ENCODE measurements at places on chromosomes 1 and 21.

DNA sequence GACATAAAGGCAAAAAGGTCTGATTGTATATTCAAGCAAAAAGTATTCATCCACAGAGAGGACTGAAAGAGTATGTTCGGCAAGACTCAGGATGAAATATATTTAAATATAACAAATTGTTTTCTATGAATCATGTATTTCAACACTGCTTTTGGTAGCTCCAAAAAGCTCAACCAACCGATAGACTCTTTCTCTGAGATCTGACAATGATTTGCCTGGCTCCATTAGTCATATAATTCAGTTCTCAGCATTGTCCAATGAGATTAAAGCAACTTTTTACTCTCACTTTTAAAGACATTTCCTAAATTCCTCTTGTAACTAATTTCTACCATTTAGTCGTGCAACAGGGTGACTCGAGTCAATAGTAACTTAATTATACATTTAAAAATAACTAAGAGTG lies 319.1 kb upstream of the GREM2 start:
- no peak for DNase-seq

GRCh38 chr21:21231913-21232312 lies 233.7 kb downstream of the NCAM2 start:
- DNase-seq: no peak

- no peak for DNase-seq
Measured at GRCh38 chr21:44761747-44762208, 39.8 kb downstream of the UBE2G2 start.

GRCh38 chr21:33036430-33037162 lies 10.9 kb downstream of the OLIG2 start:
- DNase-seq: no peak

DNA sequence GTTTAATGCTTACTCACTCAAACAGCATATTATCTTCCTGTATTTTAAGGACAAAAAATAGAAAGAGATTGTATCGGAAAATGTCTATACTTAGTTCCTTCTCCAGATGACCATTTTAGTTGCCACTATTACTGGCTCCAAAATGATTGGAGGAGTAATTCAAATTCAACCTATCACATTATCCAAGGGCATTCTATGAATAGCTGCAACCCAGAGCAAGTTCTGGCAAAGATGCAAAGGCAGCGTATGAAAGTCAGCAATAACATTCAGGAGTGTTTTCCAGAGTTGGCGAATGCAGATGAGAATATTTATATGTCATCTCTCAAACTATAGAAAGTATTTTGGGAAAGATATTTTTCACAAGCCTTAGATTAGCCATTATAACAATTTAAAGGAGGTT lies 389.8 kb upstream of the ADGRL2 start:
- DNase-seq: no peak

DNA sequence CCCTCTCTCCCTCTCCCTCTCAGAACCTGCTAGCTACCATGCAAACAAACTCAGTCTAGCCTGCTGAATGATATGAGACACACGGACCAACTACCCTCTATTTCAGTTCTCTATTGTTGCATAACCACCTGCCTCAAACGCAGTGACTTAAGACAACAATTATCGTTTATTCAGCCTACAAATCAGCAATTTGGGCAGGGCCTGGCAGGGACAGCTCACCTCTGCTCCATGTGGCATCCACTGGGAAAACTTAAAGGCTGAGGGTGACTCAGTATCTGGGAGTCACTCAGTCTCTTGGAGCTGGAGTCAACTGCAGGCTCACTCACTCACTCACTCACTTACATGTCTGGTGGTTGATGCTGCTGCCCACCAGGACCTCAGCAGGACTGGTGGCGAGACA lies 121.3 kb downstream of the SEC16B start:
- no peak for DNase-seq

GRCh38 chr21:32253215-32253641 lies 25.6 kb downstream of the MIS18A start:
- DNase-seq: no peak

- DNase-seq: no peak
Measured at GRCh38 chr1:18284805-18285537, 177.4 kb downstream of the IGSF21 start.

DNA sequence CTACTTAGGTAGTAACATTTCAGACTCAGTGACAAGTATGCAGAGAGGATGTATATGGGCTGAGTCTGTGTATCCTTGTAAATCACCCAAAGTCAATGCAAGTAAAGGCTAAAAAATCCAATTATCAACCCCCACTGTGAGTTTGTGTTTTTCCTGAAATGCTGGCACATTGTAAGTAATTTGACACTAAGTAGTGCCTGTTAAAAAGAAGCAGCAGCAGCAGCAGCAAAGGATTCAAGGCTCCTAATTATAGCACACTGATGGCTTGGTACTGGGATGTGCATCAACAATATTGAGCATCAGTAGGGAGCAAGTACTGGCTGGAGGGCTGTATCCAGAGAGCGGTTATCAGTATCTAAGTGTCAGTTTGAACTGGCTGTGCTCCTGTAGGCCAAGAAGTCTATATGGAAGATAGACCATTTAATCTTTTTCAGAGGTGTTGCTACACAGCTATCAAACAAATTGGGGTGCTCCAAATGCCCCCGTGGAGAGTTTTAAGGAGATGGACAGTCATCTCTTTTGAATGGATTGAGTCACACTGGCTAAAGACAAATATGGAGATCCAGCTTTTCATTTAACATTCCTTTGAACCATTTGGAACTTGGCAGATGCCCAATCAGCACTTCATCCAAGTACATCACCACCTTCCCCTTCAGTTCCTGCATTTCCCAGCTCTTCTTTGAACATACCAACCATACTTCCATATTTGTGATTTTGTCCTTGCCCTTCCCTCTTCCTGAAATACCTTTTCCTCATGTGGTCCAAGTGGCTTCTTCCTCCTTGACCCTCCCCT lies 241.2 kb upstream of the ST6GALNAC5 start:
- no peak for DNase-seq

DNA sequence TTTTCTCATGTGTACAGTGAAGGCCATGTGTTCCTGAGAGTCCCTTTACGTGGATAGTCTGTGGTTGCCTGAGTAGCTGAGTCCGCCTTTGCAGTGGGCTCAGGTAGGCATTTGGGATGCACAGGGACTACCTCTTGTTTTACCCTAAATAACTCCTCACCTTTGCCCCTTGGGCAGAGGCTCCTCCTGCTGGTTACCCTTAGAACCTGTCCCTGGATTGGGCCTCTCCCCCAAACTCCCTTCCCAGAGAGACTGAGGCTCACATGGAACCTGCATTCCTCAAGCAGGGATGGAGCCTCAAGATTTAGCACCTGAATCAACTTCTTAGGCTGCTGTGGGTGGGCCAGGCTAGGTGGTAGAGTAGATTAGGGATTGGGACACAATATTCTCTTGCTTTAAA lies 111.7 kb downstream of the FOXD2 start:
- DNase-seq: no peak

DNA sequence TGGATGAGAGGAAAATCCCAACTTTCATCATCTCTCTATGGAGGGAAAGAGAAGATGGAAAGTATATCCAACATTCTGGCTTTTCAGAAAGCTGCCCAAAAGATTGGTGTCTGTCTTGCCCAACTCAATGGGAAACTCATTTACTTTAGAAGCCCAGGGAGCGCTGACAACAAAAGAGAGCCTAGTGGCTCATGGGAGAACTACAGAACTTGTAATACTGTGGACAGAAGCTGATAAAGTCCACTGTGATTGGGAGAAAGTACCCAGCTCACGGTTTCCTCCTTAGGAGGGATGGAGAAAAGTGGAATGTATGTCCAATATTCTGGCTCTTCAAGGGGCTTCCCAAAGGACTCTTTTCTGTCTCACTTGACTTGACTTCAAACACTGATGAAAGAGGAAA lies 66.0 kb downstream of the RGS21 start:
- DNase-seq: no peak

GRCh38 chr1:223741861-223742260 lies 29.5 kb downstream of the CAPN2 start:
- no peak for DNase-seq

DNA sequence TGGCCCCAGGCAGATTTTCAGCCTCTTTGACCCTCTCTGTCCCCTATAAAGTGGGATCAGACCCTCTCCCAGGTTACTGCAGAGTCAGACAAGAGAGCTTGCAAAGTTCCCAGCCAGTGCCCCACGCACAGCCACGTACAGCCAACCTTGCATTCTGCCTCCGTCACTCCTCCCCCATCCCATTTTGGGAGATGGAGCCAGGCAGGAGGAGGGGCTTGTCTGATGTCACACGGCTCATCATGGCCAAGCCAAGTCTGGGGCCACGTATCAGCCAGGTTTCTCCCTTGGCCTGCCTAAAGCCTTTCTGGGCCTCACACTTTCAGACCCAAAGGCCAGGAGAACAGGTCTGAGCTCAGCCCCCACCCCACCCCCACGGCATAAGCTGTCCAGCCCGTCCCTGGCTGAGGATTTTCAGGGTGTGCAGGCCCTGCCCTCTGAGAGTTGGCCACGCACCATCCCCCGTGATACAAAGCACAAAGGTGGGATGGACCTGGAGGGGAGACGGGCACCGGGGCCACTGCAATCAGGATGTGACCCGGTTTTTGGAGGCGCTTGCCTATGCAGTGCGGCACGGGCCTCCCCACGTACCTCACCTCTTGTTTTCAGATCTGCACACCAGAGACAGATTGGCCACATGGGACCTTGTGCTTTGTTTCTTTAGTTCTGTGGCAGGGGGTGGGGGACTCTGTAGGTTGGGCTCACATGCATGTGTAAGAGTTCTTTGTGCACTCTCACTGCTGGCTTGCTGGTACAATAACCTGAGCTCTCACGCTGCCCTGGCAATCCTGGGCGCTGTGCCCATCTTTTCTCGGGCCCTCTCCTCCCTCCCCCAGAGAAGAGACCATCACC lies 47.6 kb downstream of the TRIM11 start:
- no peak for DNase-seq

- peak; percentile 78 for DNase-seq
Measured at GRCh38 chr1:206479183-206480125, 9.2 kb downstream of the IKBKE start.

DNA sequence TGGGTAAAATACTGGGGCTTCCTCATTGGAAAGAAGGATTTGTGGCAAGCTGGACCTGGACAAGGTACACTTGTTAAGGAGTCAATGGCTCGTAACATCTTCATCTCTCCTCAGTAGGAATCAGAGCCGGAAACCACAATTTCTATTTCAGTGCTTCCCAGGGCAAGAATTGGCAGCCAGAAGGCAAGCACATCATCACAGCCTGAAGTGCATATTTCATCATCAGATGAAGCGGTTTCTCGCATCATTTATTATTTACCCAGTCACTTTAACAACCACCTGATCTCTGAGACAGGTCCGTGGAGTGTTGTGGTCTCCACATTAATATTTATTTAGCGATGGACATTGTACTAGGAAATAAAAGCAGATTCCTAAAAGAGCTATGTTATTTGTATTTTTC lies 55.0 kb downstream of the KCNJ15 start:
- DNase-seq: no peak

GRCh38 chr1:31760471-31761470 lies 3.4 kb downstream of the ADGRB2 start:
- DNase-seq: no peak

DNA sequence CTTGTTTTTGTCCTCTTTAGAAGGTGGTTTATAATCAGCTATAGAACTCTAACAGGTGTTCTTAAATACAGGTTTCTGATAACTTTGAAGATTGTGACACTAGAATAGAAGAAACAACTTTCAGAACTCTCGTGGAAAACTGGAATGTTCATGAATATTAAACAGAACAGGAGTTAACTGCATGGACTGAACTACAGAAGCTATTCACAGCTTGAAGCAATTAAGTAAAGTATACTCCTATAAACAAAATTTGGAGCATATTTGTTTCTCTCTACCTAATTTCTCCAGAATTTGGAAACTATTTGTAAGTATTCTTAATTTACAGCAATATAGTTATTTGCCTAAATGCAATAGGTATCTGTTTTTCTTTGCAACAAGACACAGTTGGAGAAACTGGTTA lies 824.8 kb downstream of the ADGRL2 start:
- DNase-seq: no peak

- DNase-seq: no peak
Measured at GRCh38 chr1:58780836-58781452, 2.9 kb downstream of the JUN start.

GRCh38 chr1:44266400-44267344 lies 53.4 kb downstream of the DMAP1 start:
- no peak for DNase-seq

- no peak for DNase-seq
Measured at GRCh38 chr1:119449971-119450370, 35.0 kb downstream of the HSD3B2 start.

GRCh38 chr1:239185245-239185619 lies 201.1 kb upstream of the CHRM3 start:
- no peak for DNase-seq

DNA sequence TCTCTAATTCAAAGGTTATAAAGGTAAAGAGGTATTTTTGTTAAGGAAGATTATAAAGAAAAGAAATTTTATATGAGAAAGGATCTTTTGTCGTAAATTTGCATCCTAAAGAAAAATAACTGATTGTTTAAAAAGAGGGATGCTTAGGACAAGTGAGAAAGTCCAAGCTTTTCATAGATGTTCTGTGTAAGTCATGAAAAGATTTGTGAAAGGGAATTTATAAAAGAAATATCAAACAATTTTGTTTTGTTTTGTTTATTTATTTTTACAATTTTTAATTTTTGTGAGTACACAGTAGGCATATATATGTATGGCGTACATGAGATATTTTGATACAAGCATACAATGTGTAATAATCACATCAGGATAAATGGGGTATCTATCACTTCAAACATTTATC lies 145.2 kb downstream of the ADSS2 start:
- DNase-seq: no peak

GRCh38 chr1:71572038-71572437 lies 491.2 kb upstream of the ZRANB2 start:
- no peak for DNase-seq

DNA sequence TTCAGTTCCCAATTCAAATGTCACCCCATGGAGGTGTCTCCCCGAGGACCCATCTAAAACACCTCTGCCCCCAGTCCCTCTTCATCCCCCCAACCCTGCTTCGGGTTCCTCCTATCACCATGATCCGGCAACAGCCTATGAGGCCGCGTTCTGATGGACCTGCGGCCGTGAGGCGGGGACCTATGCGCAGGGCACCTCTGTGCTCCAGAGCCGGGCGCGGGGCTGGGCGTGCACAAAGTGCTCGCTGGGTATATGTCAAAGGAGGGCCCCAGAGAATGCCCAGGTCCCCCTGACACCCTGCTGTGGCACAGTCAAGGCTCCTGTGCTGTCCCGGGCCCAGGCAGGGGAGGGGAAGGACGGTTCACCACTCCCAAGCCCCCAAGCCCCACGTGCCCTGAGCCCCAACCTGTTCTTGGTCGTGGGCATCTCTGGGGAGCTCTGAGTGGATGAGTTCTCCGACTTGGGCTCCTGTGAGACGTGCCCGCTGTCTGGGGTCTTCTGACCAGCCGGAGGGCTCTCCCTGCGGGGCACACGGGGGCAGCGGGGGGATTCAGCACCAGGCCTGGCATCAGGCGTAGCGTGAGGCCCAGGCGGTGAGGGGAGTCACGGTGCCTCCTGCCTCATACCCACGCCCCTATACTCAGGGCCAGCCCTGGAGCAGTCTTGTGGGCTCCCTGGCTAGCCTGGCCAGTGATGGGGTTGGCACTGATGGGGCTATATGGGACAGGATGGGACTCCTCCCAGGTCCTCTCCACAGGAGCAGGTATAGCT lies 67.7 kb downstream of the RAP1GAP start:
- no peak for DNase-seq
